NCI-H2029 (cell line): ENCODE measurements at places on chromosomes 12 and 14.

DNA sequence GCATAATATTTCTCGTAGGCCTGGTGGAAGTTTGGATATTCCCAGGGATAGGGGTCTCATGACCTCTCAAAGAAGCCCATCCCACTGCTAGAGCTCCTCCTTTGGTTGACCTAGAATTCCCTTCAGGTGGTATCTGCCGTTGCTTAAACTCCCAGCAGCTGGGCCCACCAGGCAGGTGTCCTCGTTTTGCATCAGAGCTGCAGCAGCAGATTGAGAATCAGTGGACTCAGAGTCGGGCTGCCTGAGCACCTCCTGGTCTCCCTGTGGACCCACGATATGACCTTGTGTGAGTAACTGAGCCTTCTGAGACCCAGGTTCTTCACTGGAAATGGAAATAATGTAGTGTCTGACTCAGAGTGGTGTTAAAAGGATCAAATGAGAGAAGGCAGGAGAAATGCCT is 132.7 kb downstream of the PAPOLA start:
- DNase-seq: no peak

- DNase-seq: peak; percentile 45
Observed at GRCh38 chr14:97458661-97459579, 661.7 kb downstream of the VRK1 start.

DNA sequence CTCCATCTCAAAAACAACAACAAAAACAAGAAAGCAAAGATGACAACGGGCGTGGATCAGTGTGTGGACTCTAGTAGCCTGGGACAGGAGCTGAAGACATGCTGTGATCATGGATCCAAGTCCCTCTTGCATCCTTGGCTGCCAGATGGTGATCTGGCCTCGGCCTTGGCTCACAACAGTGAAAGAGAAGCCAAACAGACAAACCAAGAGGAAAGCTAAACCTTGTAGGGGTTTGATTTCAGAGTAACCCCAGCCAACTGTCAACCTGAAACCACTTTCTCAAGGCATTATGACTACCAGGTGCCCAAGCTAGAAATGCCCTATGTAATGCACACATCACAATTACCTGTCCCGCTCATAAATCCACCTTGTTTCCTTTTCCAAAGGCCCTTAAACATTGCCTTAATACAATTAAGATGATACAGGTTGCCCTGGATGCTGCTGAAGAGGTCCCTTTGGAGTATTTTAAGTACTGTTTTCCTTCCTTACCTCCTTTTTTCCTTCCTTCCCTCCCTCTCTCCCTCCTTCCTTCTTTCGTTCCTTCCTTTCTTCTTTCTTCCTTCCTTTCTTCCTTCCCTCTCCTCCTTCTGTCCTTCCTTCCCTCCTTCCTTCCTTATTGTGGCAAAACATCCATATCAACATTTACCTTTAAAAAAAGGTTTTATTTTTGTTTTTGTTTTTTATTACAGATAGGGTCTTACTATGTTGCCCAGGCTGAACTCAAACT is 41.4 kb upstream of the NINJ2 start:
- DNase-seq: no peak

DNA sequence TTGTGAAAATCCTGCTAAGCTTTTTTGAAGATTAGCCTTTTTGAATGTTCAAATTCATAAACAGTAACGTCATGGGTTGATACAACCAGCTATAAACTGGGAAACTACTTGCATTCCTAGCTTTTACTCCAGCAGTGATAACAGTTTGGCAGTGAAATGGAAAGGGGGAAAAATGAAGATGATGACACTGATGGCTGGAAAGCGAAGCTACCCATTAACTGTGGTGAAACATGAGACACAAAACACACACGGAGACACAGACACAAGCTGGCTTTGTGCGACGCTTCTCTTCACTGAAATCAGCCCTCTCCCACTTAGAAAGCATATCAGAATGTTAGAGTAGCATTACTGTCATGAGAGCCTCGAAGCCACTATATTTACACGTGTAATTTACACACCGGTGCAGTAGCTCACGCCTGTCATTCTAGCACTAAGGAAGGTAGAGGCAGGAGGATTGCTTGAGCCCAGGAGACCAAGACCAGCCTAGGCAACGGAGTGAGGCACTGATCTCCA is 15.7 kb downstream of the VPS37B start:
- DNase-seq: peak; percentile 32

- DNase-seq: no peak
Observed at GRCh38 chr12:92879698-92880322, 49.3 kb downstream of the EEA1 start.

DNA sequence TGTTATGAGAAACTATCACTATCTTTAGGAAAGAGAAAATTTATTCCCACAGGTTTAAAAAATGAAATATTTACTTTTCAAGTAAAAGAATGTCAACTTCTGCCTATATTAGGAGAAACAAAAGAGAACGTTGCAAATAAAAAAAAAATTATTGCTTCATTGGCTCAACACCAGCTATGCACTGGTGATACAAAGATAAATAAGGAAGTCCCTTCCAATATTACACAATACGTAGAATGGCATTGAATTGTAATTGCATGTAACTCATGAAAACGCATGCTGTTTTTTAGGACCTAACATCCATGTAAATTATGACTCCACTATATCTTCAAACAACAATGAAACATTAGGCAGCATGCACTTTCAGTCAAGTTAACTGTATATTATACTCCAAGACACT is 56.4 kb upstream of the RERGL start:
- no peak for DNase-seq

DNA sequence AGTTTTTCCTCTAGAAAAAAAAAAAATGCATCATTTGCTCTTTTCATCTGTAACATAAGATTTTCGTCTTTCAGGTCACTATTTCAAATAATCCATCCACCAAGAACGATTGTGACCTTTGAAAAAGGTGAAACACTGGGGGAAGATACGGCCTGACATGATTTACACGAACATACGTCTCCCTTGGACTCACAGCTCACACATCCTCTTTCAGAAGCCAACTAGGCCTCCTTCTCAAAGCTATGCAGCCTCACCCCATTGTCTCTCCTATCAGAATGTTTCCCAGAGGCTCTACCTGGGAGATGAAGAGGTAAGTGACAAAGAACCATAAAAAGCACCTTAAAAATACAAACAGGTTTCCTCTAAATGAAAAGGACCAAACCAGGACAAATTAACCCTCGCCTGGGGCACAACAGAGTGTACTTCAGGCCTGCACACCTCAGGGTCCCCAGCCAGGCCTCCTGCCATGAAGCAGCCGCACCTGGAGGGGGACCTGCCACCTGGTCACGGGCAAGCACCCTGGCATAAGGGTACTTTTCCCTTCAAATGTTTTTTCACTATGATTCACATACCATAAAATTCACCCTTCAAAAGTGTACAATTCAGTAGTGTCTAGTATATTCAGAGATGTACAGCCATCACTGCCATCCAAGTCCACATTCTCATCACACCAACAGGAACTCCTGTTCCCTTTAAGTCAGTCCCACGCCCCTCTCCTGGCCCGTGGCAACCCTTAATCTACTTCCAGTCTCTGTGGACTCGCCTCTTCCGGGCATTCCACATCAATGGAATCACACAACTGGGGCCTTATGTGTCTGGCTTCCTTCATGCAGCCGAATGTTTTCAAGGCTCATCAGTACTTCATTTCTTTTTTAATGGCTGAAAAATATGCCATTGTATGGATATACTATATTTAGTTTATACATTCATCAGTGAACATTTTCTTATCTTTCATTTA is 5.4 kb downstream of the SLC15A4 start:
- DNase-seq: no peak

GRCh38 chr12:88299567-88300101 is 157.5 kb downstream of the TMTC3 start:
- DNase-seq: no peak

- no peak for DNase-seq
Observed at GRCh38 chr14:81245771-81246170, 25.0 kb upstream of the GTF2A1 start.

- DNase-seq: no peak
Observed at GRCh38 chr12:84492351-84492883, 420.2 kb downstream of the SLC6A15 start.

DNA sequence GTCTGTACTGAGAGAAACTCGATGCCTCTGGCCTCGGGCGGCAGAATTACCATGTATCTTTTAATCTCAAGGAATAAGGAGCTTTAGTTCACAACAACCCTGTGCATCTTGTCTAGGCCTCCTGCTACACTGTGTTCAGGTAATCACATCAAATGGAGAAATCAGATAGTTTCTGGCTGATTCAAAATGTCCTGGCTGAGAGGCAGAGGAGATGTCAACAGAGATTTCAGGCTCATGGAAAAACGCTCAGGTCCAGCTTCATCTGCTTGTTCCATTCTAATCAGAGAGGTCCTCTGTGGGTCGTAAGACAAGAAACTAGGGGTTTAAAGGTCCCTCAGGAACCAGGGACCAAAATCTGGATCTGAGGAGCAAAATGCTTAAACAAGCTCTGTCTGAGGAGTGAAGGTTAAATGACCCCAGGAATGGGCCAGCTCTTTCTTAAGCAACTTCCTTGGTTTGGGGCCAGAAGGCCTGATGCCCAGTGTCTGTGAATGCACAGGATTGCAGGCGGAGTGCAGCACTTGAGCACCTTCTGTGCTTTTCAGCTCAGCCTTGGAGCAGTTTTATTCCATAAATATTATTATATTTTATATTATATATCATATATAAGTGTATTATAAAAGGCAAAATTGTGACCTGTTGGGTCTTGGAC is 170.2 kb upstream of the PRICKLE1 start:
- no peak for DNase-seq

DNA sequence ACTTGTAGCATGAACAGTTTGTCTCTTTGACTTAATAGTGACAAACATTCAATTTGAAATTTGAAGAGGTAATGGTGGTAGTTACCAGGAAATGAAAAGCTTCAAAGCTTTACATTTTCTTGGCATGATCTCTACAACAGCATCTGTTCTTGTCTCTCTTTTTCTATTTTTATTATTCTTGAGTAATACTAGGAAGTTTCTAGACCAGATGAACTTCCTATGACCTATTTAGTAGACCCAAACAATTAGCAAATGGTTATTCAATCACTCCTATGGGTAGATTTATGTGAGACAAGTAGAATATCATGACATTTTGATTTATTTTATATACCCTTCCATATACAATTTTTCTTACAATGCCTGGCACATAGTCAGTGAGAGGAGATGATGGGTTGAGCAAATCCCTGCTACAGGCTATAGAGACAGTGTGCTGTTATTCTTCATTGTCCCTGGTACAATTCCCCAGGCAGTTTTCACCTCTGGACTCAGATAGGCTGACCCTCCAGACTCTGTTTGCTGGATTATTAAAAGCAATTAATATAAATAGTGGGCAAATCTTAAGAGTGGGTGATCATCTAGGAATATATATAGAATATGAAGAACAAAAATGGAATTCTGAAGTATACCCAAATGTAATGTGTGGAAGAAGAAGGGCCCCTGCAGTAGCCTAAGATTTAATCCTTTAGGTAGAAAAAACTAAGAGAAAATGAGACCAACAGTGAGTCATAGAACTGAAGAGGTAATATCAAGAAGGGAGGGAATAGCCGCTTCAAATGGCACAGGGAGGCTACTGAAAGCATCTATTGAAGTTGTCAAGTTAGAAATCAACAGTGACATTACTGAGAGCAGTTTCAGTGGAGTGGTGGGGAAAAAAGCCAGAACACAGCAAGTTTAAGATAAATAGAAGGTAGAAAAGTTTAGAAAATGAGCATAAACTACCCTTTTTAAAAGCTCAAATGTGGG is 512.0 kb downstream of the FOXG1 start:
- DNase-seq: no peak

GRCh38 chr12:23133471-23133870 is 508.5 kb downstream of the ETNK1 start:
- no peak for DNase-seq

DNA sequence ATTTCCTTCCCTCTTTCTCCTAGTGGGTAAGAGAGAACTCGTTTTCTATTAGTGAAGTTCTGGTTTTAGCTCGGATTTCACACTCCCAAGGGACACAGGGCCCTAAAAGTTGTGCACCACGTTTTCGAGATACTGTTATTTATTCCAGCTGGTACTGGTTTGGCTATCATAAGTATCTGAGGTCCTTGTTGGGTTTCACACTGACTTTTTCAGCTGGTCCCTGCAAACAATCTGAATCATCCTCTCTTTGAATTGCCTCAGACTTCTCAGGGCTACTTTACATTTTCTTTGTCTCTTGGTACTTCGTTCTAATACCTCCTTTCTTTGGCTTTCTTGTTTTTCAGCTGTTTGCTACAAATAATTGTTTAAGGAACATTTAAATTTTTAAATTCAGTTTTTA is 75.7 kb downstream of the SCN8A start:
- no peak for DNase-seq

- no peak for DNase-seq
Observed at GRCh38 chr12:40172879-40173278, 51.9 kb upstream of the LRRK2 start.

DNA sequence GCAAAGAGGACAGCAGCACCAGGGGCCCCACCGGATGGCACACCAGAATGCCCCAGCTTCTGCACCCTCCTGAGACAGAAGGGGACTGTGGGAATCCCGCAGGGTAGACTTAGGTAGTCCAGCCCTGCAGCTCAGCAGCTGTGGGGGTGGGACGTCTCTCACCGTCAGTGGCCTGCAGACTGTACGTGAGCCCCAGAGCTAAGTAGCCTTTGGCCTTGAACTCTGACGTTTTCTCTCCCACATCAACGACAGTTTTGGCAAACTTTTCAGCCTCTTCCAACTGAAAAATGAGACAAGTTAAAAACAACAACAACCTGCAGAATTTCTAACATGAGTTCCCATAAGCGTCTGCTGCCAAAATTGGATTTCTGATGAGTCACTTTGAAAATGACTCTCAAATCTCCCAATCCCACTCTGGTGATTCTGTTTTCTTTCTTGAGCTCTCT is 161.4 kb downstream of the TTC7B start:
- DNase-seq: no peak

DNA sequence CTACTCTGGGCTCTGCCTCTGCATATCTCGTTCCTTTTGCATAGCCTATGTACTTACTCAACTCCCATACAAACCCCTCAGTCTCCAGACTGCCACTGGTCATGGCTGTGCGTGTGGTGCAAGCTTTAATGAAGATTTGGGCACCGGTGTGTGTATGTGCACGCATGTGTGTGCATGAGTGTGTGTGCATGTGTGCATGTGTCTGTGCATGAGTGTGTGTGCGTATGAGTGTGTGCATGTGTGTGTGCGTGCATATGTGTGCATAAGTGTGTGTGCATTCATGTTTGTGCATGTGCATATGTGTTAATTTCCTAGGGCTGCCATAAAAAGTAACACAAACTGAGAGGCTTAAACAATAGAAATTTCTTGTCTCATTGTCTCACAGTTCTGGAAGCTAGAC is 17.1 kb upstream of the TBPL2 start:
- no peak for DNase-seq

DNA sequence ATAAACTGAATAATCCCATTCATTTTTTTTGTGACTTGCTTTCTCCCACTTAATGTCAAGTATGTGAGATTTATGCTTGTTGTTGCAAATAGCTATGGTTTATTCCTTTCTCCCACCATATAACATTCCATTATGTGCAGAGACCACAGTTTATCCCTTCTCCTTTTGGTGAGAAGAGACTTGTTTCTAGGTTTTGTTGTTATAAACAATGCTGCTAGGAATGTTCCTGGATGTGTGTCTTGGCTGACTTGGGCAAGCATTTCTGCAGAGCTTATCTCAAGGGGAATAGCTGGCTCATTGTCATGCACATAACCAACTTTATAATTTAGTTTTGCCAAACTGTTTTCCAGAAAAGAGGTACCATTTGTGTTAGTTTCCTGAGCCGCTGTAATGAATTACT is 47.6 kb upstream of the PPP1CC start:
- DNase-seq: no peak
